ENCODE measurements at places on chromosomes 6 and 20. TPM values are rescaled to one million over a fixed set of nuclear protein-coding genes. Genes with fewer than 3 reads are reported as not detected.

STX11 gene
- 37.7 TPM for polyA plus RNA-seq

TSHZ2 gene
- 0.05 TPM for polyA plus RNA-seq

DST gene
- 47.1 TPM for polyA plus RNA-seq

DEFB132 gene
- not detected for polyA plus RNA-seq

OR2H1 gene
- not detected for polyA plus RNA-seq

SAMD3 gene
- polyA plus RNA-seq = not detected

NCOA7 gene
- 32.9 TPM for polyA plus RNA-seq

FAM209B gene
- polyA plus RNA-seq = 0.47 TPM

- DNase-seq = no peak
Observed at GRCh38 chr6:72218125-72218524, 331.8 kb downstream of the RIMS1 start.

GRCh38 chr6:164453835-164454234, 855.6 kb downstream of the C6orf118 start:
- DNase-seq = no peak

DNA sequence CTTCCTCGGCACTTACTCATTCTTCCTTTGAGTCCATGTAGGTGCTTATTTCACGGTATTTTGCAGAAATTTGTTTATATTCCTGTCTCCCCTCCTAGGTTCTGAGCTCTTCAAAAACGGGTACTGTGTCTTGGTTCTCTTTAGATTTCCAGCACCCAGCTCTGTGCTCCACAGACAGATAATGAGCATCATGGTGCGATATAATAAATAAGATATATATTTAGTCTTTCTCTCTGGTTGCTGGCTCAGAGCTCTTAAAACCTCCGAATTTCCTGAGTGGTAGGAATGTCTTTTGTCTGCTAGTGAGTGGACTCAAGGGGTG, 108.1 kb upstream of the GPR6 start:
- no peak for DNase-seq

- DNase-seq = no peak
Observed at GRCh38 chr6:138205437-138206094, 12.7 kb downstream of the PBOV1 start.

DNA sequence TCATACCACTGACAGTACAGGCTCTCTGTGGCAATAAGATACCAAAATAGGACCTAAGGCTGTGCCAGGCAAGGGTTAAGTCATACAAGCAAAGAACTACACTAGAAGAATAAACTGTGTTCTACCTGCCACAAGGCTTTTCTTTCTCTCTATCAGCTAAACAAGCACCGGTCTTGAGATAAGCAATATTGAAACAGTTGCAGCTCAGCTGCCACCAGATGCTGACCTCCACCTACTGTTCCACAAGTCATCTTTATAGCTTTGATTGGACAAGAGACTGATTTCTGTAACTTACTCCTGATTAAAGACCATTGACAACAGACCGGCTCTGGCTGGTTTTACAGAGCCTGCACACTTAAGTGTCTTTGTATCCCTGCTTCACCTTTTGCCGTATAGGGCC, 24.1 kb downstream of the SCP2D1 start:
- no peak for DNase-seq

DNA sequence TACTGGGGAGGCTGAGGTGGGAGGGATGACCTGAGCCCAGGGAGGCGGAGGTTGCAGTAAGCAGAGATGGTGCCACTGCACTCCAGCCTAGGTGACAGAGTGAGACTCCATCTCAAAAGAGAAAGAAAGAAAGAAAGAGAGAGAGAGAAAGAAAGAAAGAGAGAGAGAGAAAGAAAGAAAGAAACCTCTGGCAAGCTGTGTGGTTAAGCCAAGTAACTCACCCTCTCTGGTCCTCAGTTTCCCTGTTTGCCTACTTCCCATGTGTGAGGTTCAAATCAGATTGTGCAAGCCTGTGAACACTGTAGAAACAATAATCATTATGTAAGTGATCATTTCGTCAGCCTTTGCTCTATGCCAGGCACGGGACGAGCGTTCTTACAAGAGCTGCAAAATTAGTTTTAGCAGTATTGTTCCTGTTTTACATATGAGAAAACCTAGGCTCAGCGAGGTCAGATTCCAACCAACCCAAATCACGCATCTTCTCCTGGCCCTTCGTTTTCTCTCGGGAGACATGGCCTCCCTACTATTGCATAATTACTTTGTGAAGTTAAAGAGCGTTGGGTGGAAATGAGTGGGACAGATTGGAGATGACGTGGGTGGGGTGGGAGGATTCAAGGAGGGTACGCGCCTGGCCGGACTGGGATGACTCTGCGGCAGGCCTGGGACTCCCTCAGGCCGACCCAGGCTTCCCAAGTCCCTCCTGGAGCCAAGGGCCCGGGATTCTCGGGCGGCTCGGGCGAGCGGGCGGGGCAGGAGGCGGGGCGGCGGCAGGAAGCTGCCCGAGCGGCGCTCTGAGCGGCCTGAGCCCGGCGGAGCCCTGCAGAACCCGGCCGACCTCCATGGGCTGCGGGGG, at the start of gene SNX21:
Gene SNX21, plus strand, starts transcription at position 770 of the 853 bp plus-strand sequence. CDS start 121 bp downstream, outside the sequence.
- DNase-seq = no peak

- no peak for DNase-seq
Observed at GRCh38 chr6:85406641-85407075, 43.2 kb upstream of the NT5E start.

DNA sequence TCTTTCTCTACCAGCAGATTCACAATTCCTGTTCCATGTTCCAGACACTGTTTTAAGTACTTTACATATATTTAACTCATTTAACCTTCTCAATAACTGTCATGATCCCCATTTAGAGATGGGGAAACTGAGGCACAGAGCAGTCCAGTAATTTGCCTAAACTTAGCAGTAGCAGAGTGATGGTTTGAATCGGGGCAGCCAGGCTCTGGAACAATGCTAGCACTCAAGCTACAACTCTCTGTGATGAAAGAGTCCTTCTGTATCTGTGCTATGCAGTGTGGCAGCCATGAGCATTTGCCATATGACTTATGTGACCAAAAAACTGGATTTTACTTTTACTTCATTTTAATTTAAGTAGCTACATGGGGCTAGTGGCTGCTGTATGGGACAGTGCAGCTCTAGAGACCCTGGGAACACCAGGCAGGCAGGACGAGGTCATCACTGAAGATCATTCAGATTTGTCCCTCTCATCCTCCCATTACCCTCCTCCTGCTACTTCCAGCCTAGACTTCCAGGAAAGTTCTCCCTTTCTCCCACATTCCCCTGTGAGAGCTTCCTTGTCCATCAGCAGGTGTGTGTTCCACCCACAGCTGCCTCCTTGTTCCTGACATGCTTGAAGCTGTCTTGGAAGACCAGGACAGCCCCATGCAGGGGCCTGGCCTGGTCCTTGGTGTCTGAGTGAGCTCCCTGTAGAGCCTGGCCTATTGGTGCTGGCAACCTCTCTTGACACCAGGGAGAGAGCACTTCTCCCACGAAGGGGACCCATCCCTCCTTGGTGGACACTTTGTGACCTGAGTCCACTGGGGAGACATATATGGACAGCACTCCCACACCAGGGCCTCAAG, 157.0 kb downstream of the MRPL14 start:
- DNase-seq = no peak

DNA sequence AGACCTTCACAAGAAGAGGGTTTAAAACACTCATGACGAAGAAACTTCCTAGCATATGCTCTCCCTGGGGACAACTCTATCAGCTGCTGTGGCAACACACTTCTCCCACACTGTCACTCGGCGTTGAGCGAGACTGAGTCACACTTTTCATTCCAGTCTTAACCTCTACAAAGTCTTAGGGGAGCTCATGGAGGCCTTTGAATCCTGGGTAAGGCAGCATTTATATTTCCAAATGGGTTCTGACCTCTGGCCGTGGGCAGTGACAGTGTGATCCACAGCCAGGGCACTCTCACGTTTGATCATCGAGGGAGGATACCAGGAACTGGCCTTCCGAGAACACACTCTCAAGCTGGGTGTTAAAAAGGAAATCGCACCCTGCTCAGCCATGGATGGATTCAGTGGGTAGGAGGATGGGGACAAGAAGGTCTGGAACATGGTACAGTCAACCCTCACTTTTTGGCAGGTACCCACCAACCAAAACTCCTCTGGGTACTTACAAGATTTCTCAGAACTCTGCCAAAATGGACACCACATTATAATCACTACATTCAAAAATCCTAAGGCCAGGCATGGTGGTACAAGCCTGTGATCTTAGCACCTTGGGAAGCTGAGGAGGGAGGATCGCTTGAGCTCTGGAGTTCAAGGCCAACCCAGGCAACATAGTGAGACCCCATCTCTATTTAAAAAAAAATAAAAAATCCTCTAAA, 19.6 kb downstream of the RRBP1 start:
- no peak for DNase-seq

GRCh38 chr6:32790306-32790705, 26.5 kb downstream of the HLA-DOB start:
- no peak for DNase-seq

DNA sequence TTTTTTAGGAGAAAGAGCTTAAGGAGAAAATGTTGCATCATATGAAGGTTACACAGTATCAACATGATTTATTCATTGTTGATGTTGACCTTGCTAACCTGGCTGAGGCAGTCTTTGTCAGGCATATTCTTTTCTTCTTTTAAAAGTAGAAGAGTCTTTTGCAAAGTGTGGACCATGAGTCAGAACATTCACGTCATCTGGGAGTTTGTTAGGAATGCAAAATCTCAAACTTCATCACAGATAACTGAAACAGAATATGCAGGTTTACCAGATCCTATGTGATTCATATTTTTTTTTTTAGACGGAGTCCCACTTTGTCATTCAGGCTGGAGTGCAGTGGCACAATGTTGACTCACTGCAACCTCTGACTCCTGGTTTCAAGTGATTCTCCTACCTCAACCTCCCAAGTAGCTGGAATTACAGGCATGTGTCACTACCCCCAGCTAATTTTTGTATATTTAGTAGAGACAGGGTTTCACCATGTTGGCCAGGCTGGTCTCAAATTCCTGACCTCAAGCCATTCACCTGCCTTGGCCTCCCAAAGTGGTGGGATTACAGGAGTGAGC, 530.4 kb upstream of the BTBD3 start:
- no peak for DNase-seq

- no peak for DNase-seq
Observed at GRCh38 chr6:109441069-109441816, 719 bp downstream of the SMPD2 start.

DNA sequence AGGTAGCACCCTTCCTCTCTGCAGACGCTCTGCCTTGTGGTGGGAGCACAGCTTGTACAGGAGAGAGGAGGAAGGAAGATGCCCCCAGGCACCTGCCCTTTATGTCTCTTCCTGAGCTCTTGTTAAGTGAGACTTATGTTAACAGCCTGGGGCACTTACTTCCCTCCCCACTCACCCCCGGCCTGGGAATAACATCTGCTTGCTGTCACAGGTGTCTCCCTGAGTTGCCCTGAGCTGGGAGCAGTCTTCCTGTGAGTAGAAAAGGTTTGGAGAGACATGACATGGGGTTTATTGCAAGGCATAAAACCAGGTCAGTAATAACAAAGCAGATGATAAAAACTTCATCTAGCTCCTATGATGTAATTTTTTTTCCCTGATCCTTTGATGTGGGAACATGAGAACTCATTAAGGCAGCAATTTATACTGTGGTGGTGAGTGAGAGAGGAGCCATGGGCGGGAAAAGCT, 1.9 kb downstream of the SSTR4 start:
- DNase-seq = no peak

DNA sequence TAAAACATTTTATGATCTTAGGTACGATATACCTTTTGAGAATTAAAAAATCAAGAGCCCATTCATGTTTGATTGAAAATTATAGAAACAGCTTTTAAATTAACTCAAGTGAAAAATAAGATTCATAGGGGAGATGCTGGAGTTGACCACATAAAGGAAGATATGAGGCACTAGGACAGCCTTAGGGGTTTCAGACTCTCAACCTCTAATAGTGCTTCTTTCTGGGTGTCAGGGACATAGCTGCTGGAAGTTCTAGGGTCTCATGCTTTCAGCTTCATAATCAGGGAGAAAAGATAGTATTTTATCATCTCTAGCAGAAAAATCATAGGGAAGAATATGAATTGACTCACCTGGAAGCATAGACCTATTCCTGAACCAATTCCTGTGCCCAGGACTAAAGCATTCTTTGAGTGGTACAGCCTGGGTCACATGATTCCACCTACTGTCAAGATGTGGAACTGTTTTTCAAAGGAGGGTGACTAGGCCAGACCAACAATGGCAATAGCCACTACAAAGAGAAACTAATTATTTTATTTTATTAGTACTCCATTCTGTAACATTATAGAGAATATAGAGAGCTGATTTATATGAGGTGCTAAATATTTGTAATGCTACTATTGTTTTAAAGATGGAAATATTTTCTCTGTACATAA, 27.8 kb upstream of the CENPW start:
- no peak for DNase-seq

DNA sequence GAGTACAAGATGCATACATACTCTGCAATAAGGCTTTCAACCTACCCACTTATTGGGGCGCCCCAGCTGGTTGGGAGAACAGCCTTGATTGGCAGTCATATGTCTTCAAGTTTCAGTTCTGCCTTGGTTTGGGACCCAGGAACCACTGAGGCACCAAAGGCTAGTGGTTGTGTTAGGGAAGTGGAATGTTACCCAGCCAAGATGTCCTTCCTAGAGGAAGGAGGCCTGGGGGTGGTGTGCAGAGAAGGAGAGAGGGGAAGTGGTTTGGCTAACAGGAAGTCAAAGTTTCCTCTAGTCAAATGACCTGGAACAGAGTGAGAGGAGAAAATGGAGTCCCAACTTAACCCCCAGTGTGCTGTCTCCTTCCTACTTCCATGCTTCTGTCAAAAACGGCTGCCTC, 59.4 kb downstream of the CD164 start:
- DNase-seq = no peak

DNA sequence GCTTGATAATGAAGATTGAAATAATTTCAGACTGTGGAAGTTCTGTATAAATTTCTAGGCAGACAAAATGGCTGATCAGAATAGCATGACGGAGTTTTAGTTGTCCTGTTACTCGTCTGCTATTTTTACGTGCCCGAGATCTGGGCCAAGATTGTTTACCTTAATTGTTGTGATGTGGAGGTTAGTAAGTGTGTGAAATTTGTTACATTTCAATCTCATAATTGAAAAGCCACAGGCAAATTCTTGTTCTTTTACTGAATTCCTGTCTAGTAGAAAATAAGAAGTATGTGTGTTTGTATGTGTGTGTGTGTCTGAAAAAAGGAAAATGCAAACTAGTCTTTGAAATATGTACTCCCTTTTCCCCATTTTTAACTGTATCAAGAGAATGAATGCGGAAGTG, 115.2 kb downstream of the UTRN start:
- no peak for DNase-seq

DNA sequence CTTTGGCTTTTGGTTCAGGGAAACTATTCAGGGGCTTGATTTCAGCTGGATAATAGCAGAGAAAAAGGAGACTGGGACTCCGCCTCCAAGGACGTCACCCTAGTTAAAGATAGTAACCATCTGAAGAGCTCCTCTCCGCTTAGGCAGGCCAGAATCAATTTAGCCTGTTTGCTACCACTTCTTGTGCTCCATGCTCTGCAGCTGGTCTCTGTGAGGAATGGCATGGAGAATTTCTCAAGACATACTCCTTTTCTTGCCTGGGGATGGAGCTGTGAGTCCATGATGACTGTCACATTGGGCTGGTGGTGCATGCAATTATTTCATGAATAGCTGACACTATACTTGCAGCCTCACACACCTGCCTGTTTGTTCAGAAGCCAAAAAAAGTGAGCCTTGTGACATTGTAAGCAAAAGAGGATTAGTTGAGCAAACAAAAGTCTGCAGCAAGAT, 61.4 kb downstream of the TXLNB start:
- DNase-seq = no peak

- no peak for DNase-seq
Observed at GRCh38 chr6:42113936-42114636, 28.3 kb downstream of the C6orf132 start.

GRCh38 chr6:118764766-118765165, 113.4 kb upstream of the CEP85L start:
- DNase-seq = no peak

GRCh38 chr6:81455641-81456040, 296.8 kb downstream of the TENT5A start:
- DNase-seq = no peak

All from GM12878 (cell line).